HFFc6 (cell line): ENCODE measurements at places on chromosomes 1 and 21. TPM values are rescaled to one million over a fixed set of nuclear protein-coding genes. Genes with fewer than 3 reads are reported as not detected.
A peak's percentile ranks its signal among the peaks of the same experiment; 100 is the strongest.

- 0 out of 2 replicates have a peak, but pooled peaks cover 5% of the 10 kb centered on the region for H3K36me3 ChIP-seq
- H3K27me3 ChIP-seq: peaks cover 1% of the 10 kb centered on the region; the same call in 1 of the 2 replicates
- H3K4me3 ChIP-seq: peak overlapping the region; percentile 71
- peak overlapping the region; percentile 96 for H3K27ac ChIP-seq
Observed at GRCh38 chr1:245871915-245872314, 635.2 kb downstream of the SMYD3 start.

The OR2T35 gene
- total RNA-seq: not detected in 3 replicates

- DNase-seq: no peak
- H3K4me1 ChIP-seq: no peaks in the 10 kb centered on the region
- H3K27ac ChIP-seq: no peak overlapping the region
- no peaks in the 10 kb centered on the region for H3K36me3 ChIP-seq
- H3K27me3 ChIP-seq: peaks cover 11% of the 10 kb centered on the region; the same call in 1 of the 2 replicates
Observed at GRCh38 chr1:23496490-23497181, 12.7 kb upstream of the ASAP3 start.

DNA sequence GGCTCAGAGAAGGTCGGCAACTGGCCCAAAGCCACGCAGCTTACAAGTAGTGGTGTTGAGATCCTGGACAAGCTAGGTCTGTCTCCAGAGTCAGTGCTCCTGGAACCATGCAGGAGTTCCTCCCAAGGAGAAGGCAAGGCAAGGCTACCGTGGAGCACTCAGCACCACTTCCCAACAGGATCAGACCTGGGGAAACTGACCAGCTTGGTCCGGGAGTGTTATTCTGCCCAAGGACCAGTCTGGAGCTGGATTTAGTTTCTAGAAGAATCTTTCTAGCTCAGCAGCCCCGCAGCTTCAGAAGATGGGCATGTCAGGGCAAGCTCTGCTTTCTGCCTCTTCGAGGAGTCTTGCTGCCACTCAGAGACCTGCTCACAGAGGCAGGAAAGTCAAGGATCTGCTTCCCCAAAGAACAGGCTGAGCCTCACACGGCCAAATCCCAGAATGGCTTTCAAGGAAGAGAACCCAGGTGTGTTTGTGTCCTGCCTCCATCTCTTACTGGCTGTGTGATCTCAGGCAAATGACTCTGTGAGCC, 302.8 kb downstream of the MATN1 start:
- no peaks in the 10 kb centered on the region for H3K36me3 ChIP-seq
- no peak overlapping the region for H3K27ac ChIP-seq
- H3K4me3 ChIP-seq: no peak overlapping the region
- H3K27me3 ChIP-seq: peaks cover 35% of the 10 kb centered on the region
- H3K4me1 ChIP-seq: no peaks in the 10 kb centered on the region

DNA sequence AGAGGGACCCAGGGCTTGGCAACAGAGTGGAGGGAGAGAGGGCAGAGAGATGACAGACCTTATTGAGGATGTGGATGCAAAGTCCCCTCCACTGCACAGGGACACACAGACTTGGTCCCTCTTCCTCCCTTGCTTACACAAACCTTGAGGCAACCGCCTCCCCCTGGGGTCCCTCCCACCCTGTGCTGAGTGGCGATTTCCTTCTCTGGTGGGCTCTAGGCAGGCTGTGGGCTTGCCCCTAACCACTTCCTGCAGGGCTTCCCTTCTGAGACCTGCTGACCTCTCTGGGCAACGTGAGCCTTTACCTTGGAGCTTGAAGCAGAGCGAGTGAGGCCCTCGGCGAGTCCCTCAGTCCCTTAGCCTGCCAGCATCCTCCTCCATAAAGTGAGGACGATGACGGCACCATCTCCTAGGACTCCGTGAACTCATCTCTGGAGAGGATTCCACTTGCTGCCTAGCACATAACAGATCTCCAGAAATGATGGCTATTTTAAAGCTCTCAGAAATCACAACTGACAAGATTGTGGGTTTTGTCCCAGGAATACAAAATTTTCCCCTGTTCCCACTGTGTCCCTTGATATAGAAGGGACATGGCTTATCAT, 25.0 kb downstream of the KIAA1614 start:
- no peak overlapping the region for H3K27ac ChIP-seq
- H3K4me3 ChIP-seq: no peak overlapping the region
- peaks cover 6% of the 10 kb centered on the region; the same call in 1 of the 2 replicates for H3K4me1 ChIP-seq
- peaks cover 4% of the 10 kb centered on the region; the same call in 1 of the 2 replicates for H3K36me3 ChIP-seq
- H3K27me3 ChIP-seq: no peaks in the 10 kb centered on the region; the same call in 1 of the 2 replicates
- no peak for DNase-seq

- H3K36me3 ChIP-seq: no peaks in the 10 kb centered on the region
- no peak overlapping the region for H3K4me3 ChIP-seq
- no peak for DNase-seq
- no peak overlapping the region for H3K27ac ChIP-seq
- no peaks in the 10 kb centered on the region for H3K4me1 ChIP-seq
- H3K27me3 ChIP-seq: no peaks in the 10 kb centered on the region
Observed at GRCh38 chr21:24046829-24047443, 1560.3 kb downstream of the MRPL39 start.

- peak overlapping the region; percentile 30; the same call in 1 of the 2 replicates for H3K27ac ChIP-seq
- no peak for DNase-seq
- H3K36me3 ChIP-seq: peaks cover 84% of the 10 kb centered on the region
- no peak overlapping the region for H3K4me3 ChIP-seq
- no peaks in the 10 kb centered on the region; the same call in 1 of the 2 replicates for H3K27me3 ChIP-seq
- H3K4me1 ChIP-seq: peaks cover 59% of the 10 kb centered on the region
Observed at GRCh38 chr1:114720492-114720891, 3.9 kb upstream of the NRAS start.

DNA sequence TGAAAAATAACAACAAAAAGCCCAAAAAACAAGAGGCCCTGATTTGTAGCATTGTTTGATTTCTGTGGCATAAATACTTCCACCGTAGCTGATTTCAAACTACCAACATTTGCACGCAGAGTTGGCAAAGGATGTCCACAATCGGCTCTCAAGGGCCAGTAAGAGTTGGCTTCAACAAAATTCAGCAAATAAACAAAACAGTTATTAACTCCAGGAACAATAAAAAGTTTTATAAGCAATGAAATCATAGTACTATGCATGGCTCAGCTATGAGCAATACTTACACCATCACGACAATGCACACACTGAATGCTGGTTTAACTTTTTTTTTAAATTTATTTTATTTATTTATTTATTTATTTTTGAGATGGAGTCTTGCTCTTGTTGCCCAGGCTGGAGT, 8.7 kb upstream of the COX20 start:
- H3K36me3 ChIP-seq: no peaks in the 10 kb centered on the region
- H3K4me3 ChIP-seq: no peak overlapping the region
- H3K27me3 ChIP-seq: no peaks in the 10 kb centered on the region
- H3K27ac ChIP-seq: no peak overlapping the region

DNA sequence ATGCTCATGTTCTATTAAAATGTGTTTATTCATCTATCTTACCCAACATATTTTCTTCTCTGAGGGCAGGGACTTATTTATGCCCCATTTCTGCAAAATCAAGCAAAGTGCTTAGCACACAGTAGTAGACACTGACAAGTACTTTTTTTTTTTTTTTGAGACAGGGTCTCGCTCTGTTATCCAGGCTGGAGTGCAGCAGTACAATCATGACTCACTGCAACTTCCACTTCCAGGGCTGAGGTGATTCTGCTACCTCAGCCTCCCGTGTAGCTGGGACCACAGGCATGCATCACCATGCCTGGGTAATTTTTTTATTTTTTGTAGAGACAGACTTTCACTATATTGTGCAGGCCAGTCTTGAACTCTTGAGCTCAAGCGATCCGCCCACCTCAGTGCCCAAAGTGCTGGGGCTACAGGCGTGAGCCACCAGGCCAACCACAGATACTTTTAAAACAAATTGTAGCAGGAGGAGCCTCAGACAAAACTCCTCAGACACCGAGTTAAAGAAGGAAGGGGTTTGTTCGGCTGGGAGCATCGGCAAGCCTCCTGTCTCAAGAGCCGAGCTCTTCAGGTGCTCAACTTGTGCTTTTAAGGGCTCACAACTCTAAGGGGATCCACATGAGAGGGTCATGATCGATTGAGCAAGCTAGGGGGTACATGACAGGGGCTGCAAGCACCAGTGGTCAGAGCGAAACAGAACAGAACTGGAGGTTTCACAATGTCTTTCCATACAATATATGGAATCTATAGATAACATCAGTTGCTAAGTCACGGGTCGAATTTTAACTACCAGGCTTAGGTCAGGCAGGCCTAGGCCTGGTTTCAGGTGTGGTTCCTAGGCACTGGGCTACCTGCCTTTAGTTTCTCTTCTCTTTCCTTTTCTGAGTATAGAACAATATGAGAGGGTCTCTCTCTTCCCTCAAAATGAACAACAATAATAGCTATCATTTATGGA, 5.7 kb upstream of the TMEM167B start:
- H3K4me1 ChIP-seq: peaks cover 27% of the 10 kb centered on the region
- H3K27ac ChIP-seq: no peak overlapping the region; the same call in 1 of the 2 replicates
- H3K4me3 ChIP-seq: no peak overlapping the region

- H3K4me3 ChIP-seq: no peak overlapping the region
- H3K36me3 ChIP-seq: no peaks in the 10 kb centered on the region
- no peak overlapping the region for H3K27ac ChIP-seq
- no peak for DNase-seq
Observed at GRCh38 chr1:48495911-48496310, 23.9 kb upstream of the SPATA6 start.

DNA sequence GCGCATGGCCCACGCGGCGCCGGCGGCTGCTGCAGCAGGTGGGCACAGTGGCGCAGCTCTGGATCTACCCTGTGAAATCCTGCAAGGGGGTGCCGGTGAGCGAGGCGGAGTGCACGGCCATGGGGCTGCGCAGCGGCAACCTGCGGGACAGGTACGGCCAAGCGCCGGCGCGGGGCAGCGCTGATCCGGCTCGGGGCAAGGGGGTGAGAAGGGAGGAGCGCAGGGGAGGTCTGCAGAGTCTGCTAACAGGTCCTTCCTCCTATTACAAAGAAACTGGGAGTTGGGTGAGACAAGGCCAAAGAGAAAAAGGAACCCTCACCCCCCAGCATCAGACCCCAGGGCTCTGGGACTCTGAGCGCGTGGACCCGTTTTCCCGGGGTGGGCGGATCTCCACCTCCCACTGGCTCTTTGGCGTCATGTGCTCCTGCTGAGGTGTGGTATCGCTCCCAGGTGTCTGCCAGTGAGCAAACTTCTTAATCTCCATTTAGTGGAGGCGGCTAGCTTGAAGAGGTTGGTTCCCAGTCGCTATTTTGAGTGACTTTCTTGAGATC, 431 bp downstream of the MTARC1 start:
- H3K36me3 ChIP-seq: no peaks in the 10 kb centered on the region
- DNase-seq: no peak
- peaks cover 4% of the 10 kb centered on the region for H3K27me3 ChIP-seq
- H3K27ac ChIP-seq: no peak overlapping the region

GRCh38 chr1:224192082-224192788, 9.2 kb downstream of the DEGS1 start:
- peaks cover 29% of the 10 kb centered on the region for H3K36me3 ChIP-seq
- no peak overlapping the region for H3K4me3 ChIP-seq
- peaks cover 16% of the 10 kb centered on the region for H3K4me1 ChIP-seq

GRCh38 chr1:107690491-107690890, 274.5 kb downstream of the VAV3 start:
- no peak overlapping the region for H3K27ac ChIP-seq
- H3K36me3 ChIP-seq: no peaks in the 10 kb centered on the region
- DNase-seq: no peak
- H3K4me1 ChIP-seq: no peaks in the 10 kb centered on the region

- no peak overlapping the region for H3K4me3 ChIP-seq
- H3K27ac ChIP-seq: no peak overlapping the region
- no peaks in the 10 kb centered on the region for H3K4me1 ChIP-seq
- H3K27me3 ChIP-seq: peaks cover 3% of the 10 kb centered on the region
- H3K36me3 ChIP-seq: no peaks in the 10 kb centered on the region
Observed at GRCh38 chr1:64488862-64489261, 18.9 kb downstream of the CACHD1 start.

The MATN1 gene
- not detected in 3 replicates for total RNA-seq

The LGR6 gene
- not detected in 3 replicates for total RNA-seq

- H3K36me3 ChIP-seq: no peaks in the 10 kb centered on the region
- H3K27me3 ChIP-seq: no peaks in the 10 kb centered on the region; the same call in 1 of the 2 replicates
- DNase-seq: no peak
- H3K4me3 ChIP-seq: no peak overlapping the region
Observed at GRCh38 chr1:5814046-5814619, 178.1 kb downstream of the NPHP4 start.

GRCh38 chr1:236741753-236742152, 53.3 kb upstream of the MTR start:
- peaks cover 5% of the 10 kb centered on the region; the same call in 1 of the 2 replicates for H3K36me3 ChIP-seq
- no peak overlapping the region for H3K4me3 ChIP-seq
- no peak overlapping the region for H3K27ac ChIP-seq

GRCh38 chr1:150415800-150416199, 51.9 kb downstream of the RPRD2 start:
- H3K4me1 ChIP-seq: peaks cover 7% of the 10 kb centered on the region
- no peak overlapping the region for H3K4me3 ChIP-seq
- no peak for DNase-seq
- no peak overlapping the region for H3K27ac ChIP-seq
- H3K27me3 ChIP-seq: no peaks in the 10 kb centered on the region; the same call in 1 of the 2 replicates
- H3K36me3 ChIP-seq: peaks cover 12% of the 10 kb centered on the region

DNA sequence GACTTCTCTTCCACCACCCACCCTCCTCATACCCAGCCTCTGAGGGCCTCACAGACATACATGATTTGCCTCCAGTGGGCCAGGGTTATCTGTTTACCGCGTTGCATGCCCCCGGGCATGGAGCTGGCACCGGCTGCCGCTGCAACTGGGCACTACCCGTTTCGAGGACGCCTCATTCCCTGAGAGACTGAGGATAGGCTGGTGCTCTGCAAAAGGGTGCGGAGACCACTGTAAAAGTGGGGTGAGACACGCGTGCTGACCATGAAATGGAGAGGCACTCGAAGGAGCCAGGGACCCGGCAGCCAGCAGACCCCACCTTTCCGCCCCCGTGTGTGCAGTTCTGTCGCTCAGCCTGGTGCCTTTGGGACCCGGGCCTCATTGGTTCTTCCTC, 20.6 kb downstream of the TP73 start:
- DNase-seq: no peak
- peaks cover 24% of the 10 kb centered on the region for H3K27me3 ChIP-seq
- no peak overlapping the region for H3K27ac ChIP-seq
- H3K4me3 ChIP-seq: no peak overlapping the region
- peaks cover 7% of the 10 kb centered on the region for H3K4me1 ChIP-seq

- peaks cover 71% of the 10 kb centered on the region for H3K4me1 ChIP-seq
- peak overlapping the region; percentile 88 for H3K4me3 ChIP-seq
- peak overlapping the region; percentile 71 for H3K27ac ChIP-seq
Observed at GRCh38 chr1:156499194-156499841, 1.3 kb downstream of the MEF2D start.

The SPRR1A gene
- not detected in 3 replicates for total RNA-seq

GRCh38 chr1:64572222-64572900, 102.4 kb downstream of the CACHD1 start:
- H3K4me1 ChIP-seq: peaks cover 22% of the 10 kb centered on the region
- no peak overlapping the region for H3K27ac ChIP-seq
- no peak for DNase-seq
- no peaks in the 10 kb centered on the region for H3K36me3 ChIP-seq

DNA sequence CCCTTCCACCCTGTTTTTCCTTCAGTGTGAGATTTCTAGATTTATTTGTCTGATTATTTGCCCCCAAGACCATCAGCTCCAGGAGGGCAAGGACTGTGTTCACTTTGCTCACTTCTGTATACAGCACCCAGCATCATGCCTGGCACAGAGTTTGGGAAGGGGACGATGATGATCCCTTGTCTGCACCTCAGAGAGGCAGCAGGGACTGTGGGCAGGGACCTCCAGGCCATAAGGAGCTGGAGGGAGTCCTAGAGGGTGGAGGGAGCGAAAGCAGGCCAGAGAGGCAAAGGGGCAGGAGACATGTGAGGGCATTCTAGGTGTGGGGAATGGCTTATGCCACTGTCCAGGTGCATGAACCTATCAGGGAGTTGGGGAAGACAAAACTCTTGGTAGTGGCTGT, 32.8 kb downstream of the H3-3A start:
- peaks cover 23% of the 10 kb centered on the region; the same call in 1 of the 2 replicates for H3K27me3 ChIP-seq
- no peak overlapping the region for H3K27ac ChIP-seq
- no peak for DNase-seq
- no peaks in the 10 kb centered on the region for H3K36me3 ChIP-seq
- no peak overlapping the region for H3K4me3 ChIP-seq
